ENCODE measurements at places on chromosomes 7 and 10. TPM values are rescaled to one million over a fixed set of nuclear protein-coding genes. Genes with fewer than 3 reads are reported as not detected.
A peak's percentile ranks its signal among the peaks of the same experiment; 100 is the strongest.

TAS2R41 gene
- not detected for total RNA-seq

TET1 gene
- total RNA-seq: 3.9 TPM

IGF2BP3 gene
- total RNA-seq: not detected

DNA sequence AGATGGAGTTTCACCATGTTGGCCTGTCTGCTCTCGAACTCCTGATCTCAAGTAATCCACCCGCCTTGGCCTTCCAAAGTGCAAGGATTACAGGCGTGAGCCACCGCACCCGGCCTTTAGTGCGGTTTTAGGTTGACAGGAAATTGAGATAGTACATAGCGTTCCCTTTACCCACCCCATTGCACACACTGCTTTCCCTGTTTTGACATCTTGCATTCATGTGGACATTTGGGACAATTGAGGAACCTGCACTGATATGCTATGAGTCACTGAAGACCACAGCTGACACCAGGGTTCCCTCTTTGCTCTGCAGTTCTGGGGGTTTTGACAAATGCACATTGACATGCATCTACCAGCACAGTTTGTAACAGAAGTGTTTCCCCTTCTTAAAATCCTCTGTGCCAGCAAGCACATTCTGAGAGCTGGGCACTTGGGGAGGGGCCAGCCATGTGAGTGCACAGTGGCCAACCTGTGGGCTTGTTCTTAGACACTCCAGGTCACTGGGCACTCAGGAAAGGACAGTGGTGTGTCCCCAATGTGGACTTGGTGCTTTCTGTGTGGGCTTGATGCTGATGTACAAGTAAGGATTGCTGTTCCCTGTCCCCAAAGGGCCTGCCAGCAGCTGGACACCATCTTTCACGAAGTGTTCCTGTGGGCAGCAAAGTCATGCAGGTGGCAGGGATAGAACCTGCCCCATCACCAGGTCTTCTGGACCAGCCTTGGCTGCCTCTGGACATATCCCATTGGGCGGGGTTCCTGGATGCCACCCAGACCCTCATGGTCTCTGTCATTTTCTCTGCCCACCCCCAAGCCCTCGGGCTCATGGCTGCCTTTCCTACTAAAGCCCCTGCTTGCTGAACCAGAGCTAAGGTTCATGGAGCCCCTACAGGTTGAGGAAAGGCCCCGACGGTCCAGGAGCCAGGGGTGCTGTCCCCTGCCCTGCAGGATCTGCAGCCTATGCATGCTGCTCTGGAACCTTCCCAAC lies 579.8 kb downstream of the GLRX3 start:
- H3K4me3 ChIP-seq: no peak overlapping the region
- no peaks in the 10 kb centered on the region for H3K27me3 ChIP-seq
- DNase-seq: no peak
- H3K4me1 ChIP-seq: no peaks in the 10 kb centered on the region

DNA sequence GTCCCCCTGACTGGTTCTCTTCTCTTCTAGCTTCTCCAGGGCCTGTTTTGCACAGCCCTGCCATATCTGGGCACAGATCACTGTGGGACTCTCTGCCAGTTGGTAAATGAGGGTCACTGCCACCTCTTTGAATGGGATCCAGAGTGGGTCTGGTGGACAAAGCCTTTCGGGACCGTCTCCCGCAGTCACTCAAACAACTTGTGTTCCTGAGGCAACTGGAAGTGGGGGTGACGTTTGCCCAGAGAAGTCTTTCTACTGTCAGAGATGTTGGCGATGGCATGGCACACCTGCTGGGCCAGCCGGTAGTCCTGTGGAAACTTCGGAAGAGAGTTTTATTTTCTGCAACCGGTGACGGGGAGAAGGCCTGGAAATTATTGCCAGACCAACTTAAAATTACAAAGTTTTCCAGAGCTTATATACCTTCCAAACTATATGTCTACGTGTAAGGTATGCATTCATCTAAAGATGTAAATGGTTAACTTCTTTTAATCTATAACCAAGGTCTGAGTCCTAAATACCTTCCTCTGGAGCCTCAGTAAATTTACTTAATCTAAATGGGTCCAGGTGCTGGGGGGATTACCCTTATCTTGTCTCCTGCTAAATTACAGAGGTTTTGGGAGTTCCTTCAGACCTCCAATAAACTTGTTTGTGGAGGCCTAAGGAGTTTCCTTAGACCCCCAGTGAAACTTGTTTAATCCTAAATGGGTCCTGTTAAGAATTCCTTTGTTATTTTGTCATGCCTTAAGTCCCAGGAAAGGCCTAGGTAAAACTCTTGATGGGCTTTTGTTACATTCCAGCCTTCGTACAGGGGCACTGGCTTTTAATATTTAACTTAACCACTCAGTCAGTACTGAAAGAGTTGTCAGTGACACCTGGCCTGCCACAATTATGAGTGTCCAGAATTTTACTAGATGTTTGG lies 94.0 kb downstream of the NPSR1 start:
- no peak for DNase-seq
- no peak overlapping the region for H3K4me3 ChIP-seq
- no peaks in the 10 kb centered on the region for H3K27me3 ChIP-seq
- H3K4me1 ChIP-seq: no peaks in the 10 kb centered on the region
- no peak overlapping the region for H3K27ac ChIP-seq

- H3K27me3 ChIP-seq: no peaks in the 10 kb centered on the region
- no peak overlapping the region for H3K27ac ChIP-seq
- no peaks in the 10 kb centered on the region for H3K4me1 ChIP-seq
- H3K4me3 ChIP-seq: no peak overlapping the region
These were observed 131.6 kb upstream of the KLF14 start for GRCh38 chr7:130865408-130866236.

DNA sequence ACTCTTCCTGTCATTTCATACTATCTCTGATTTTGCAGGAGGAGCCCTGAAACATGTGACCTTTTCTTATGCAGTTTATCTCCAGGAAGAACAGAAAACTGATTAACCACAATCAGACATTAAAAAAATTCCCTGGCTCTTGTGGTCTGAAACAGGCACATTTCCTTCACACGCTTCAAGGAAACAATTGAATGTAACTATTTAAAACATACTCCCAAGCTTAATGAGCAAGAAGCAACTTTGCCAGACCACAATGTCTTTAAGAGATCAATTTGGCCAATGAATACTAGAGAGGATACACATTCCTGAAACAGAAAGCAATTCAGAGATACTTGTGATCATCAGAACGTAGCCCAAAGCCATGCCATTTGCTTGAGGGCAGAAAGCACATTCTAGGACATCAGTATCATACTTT lies 65.8 kb downstream of the PIP4K2A start:
- no peaks in the 10 kb centered on the region for H3K36me3 ChIP-seq
- DNase-seq: no peak
- H3K4me3 ChIP-seq: no peak overlapping the region
- H3K27me3 ChIP-seq: no peaks in the 10 kb centered on the region

GRCh38 chr7:1154172-1154739 lies 5.7 kb downstream of the ZFAND2A start:
- DNase-seq: no peak
- H3K4me3 ChIP-seq: no peak overlapping the region
- no peaks in the 10 kb centered on the region for H3K27me3 ChIP-seq
- peaks cover 60% of the 10 kb centered on the region for H3K36me3 ChIP-seq
- H3K4me1 ChIP-seq: no peaks in the 10 kb centered on the region
- H3K27ac ChIP-seq: no peak overlapping the region

- H3K27me3 ChIP-seq: no peaks in the 10 kb centered on the region
- DNase-seq: no peak
- H3K27ac ChIP-seq: peak overlapping the region; percentile 84
- no peaks in the 10 kb centered on the region for H3K36me3 ChIP-seq
These were observed 36.7 kb upstream of the PDGFA start for GRCh38 chr7:556291-556826.

DNA sequence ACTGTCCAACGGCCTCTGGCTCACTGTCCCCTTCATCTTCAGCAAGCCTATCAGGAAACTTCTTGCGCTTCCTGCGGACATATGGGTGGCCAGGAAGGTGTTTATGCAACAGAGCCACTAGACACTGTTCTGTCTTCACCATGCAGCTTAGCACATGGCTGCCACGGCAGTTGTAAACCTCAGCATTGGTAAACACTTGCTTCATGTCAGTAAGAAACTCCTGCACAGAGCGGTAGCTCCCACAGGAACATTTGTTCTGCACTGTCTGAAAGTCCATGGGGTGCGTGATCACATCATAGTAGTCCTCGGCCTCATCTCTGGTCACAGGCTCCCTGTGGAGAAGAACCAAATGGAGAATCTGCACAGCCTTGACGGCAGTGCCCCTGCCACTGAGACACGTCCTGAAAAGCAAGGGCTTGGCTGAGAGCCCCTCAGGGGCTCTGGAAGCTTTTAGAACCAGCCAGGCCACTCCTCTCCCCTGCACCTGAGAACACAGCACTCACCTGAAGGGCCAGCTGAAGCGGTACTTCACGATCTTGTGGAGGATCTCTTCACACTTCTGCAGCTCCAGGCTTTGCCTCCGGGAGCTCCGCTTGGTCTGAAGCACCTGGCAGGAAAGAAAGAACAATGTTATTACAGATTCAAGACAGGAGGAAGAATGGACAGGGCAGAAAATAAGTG lies 8.8 kb downstream of the FZD9 start:
- H3K27me3 ChIP-seq: no peaks in the 10 kb centered on the region
- no peak for DNase-seq
- H3K4me3 ChIP-seq: no peak overlapping the region
- H3K4me1 ChIP-seq: no peaks in the 10 kb centered on the region
- H3K36me3 ChIP-seq: peaks cover 88% of the 10 kb centered on the region

- H3K27ac ChIP-seq: peak overlapping the region; percentile 44
- no peak for DNase-seq
- no peaks in the 10 kb centered on the region for H3K36me3 ChIP-seq
- peaks cover 4% of the 10 kb centered on the region for H3K4me1 ChIP-seq
- no peak overlapping the region for H3K4me3 ChIP-seq
These were observed 2.5 kb upstream of the MAP3K8 start for GRCh38 chr10:30431435-30431911.

DNA sequence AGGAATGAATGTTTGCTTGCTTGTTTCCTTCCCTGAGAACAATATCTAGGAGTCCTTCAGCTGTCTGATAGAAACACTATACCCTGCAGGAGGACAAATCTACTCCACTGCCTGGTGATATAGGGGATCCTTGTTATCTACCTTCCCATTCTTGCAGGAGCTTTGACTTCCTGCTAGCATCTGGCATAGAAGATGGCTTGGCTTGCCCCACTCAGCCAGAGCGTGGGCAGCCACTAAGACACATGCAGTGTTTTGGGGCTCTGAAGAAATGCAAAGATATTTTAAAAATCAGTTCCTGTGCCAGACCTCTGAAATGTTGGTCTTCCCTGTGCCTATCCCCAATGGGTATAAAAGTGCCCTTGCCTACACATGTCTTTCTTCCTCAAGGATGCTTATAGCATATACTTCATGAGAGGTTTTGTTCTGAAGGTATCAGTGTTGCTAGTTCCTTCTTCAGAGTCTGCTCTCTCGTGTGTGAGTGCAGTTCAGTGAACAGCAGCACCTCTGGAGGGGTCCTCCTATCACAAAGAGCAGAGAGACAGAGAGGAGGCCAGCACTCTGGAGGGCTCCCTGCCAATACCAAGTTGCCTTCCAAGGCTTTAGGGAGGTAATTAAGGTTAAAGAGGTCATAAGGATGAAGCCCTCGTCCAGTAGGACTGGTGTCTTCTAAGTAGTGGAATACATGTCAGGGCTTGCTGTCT lies 149.1 kb upstream of the CALCR start:
- H3K27me3 ChIP-seq: no peaks in the 10 kb centered on the region
- no peaks in the 10 kb centered on the region for H3K4me1 ChIP-seq
- no peaks in the 10 kb centered on the region for H3K36me3 ChIP-seq
- no peak for DNase-seq
- H3K4me3 ChIP-seq: no peak overlapping the region
- H3K27ac ChIP-seq: no peak overlapping the region

- no peaks in the 10 kb centered on the region for H3K4me1 ChIP-seq
- no peaks in the 10 kb centered on the region for H3K27me3 ChIP-seq
- H3K27ac ChIP-seq: no peak overlapping the region
- H3K36me3 ChIP-seq: no peaks in the 10 kb centered on the region
These were observed 29.1 kb downstream of the MCU start for GRCh38 chr10:72720814-72721660.

DNA sequence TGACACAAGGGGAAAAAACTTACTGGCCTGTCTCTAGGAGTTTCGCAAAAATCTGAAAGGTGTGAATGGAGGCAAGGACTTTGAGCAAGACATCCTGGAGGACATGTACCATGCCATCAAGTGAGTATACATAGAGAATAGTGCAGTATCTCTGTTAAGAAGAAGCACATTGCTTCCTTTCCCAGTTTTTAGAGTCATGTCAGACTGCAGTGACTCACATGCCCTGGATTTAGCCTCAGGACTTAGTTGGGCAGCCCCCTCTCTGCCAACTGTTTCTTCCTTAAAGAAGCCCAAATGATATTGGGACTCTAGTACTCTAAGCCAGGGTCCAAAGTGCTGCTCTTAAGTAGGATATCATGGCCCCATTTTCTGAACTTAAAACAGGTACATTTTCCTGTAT lies 28.1 kb upstream of the NFKB2 start:
- H3K36me3 ChIP-seq: peaks cover 97% of the 10 kb centered on the region
- no peak overlapping the region for H3K4me3 ChIP-seq
- H3K27me3 ChIP-seq: no peaks in the 10 kb centered on the region
- no peaks in the 10 kb centered on the region for H3K4me1 ChIP-seq
- H3K27ac ChIP-seq: no peak overlapping the region

DNA sequence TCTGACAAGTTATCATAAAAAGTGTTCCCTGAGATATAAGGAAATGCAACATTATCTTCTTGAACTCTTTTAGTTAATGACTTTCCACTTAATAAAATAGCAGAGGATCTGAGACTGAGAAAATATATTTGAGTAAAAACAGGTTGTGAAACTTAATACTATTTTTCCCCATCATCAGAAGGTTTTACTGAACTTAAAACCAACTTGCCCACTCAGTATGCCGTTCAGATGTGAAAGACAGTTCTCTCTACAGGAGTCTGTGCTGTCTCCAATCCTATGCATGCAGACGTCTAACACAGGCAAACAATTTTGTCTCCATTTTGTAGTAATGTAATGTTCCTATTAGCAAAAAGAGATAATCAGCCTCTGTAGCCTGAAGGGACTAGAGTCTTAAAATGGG lies 38.2 kb upstream of the CYP2C18 start:
- no peaks in the 10 kb centered on the region for H3K4me1 ChIP-seq
- no peak for DNase-seq
- no peak overlapping the region for H3K27ac ChIP-seq
- H3K27me3 ChIP-seq: no peaks in the 10 kb centered on the region
- H3K36me3 ChIP-seq: no peaks in the 10 kb centered on the region

DNA sequence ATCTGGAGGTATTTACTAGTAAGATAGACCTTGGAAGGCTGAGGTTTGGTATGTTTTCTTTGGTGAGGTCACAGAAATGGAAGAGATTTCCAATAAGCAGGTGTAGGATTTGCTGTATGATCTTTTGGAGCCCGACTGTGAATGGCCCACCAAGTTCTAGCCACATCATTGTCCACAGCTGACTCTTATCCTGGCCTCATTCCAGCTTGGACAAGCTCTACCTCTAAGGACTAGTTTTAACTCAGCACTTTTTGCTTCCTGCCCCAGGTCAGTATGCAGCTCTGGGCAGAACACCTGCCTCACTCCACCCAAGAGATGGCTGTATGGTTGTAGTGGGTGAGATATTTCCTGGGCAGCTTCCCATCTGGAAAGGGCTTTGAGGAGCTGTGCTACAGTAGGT lies 6.1 kb upstream of the CPA4 start:
- H3K27ac ChIP-seq: no peak overlapping the region
- no peaks in the 10 kb centered on the region for H3K36me3 ChIP-seq
- H3K27me3 ChIP-seq: no peaks in the 10 kb centered on the region
- peaks cover under 1% of the 10 kb centered on the region for H3K4me1 ChIP-seq
- no peak overlapping the region for H3K4me3 ChIP-seq
- no peak for DNase-seq

GRCh38 chr7:47743965-47744591 lies 162.2 kb upstream of the TNS3 start:
- no peaks in the 10 kb centered on the region for H3K36me3 ChIP-seq
- no peak overlapping the region for H3K27ac ChIP-seq
- peak overlapping the region; percentile 33 for H3K4me3 ChIP-seq
- DNase-seq: no peak
- no peaks in the 10 kb centered on the region for H3K27me3 ChIP-seq
